ENCODE measurements at places on chromosomes 16 and 17.

DNA sequence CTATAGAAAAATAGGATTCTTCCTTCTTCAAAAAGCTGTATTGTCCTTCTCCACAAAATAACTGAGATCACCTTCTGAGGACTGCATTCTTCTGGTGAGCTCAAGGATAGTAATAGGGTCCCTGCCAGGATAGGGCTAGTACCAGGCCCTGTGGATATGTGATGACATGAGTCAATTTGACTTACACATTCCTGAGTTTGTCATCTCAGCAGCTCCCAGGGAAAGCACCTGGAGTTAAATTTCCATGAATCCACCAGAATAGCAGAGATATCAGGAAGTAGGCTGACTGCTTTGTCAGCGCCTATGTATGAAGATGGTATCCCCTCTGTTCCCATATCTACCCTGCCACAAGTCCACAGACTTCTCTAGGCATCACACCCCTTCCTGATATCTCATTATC is 225.8 kb downstream of the PMP22 start:
- no peak for DNase-seq

- DNase-seq, result no peak
These were observed 24.1 kb downstream of the ALOX15B start for GRCh38 chr17:8062807-8063483.

GRCh38 chr17:18074566-18075272 is 13.0 kb upstream of the DRG2 start:
- no peak for DNase-seq

DNA sequence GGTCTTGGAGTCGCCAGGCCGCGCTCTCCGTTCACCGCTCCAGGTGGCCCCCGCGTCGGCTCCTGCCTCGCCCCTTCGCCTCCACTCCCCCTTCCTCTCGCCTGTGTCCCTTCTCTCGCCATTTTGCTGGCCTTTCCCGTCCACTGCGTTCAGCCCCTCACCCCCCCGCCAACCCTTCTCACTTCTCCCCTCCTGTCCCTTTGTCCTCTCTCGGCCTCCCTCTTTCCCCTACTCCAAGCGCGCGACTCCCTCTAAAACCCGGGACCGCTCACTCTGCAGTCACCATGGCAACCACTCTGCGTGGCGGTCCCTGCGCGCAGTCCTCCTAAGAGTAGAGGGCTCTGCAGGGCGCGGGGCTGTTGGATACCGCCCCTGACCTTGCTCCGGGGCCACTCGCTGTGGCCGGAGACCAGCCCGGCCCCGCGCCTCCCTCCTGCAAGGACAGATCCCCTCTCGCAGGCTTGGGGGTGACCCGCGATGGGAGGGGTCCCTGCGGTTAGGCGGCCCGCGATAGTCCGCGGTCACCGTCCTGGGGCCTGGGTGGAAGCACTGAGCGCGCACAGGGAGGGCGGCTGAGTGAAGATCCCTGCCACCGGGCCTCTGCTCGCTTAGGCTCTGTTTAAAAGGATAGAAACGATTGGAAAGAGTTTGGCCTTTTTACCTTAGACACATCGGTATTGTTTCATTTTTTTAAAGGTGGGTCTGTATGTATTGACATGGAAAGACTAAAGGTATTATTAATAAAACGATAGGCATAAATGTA is 454 bp downstream of the CCDC40 start:
- no peak for DNase-seq

GRCh38 chr16:3474136-3474779 is 21.0 kb downstream of the C16orf90 start:
- DNase-seq, result no peak

- DNase-seq, result no peak
These were observed 310.6 kb downstream of the SEC14L1 start for GRCh38 chr17:77451245-77451893.

GRCh38 chr17:82615084-82616020 is 32.9 kb downstream of the WDR45B start:
- no peak for DNase-seq

DNA sequence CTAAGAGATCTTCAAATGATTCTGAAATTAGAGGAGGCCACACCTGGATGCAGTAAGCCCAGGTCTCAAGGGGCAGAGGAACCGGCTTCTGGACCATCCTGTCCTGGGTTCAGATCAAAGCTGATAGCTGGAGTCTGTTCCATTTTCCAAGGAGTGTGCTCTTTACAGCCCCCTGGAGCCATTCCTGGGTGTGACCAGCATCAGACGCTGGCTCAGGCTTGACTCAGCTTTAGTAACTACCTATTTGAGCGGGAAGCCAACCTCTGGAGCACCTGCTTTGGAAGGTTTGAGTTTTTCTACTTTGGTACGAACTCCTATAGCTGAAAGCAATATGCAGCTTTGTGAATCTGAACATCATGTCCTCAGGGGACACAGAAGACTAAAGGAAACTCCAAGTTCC is 12.9 kb upstream of the BBS2 start:
- no peak for DNase-seq

DNA sequence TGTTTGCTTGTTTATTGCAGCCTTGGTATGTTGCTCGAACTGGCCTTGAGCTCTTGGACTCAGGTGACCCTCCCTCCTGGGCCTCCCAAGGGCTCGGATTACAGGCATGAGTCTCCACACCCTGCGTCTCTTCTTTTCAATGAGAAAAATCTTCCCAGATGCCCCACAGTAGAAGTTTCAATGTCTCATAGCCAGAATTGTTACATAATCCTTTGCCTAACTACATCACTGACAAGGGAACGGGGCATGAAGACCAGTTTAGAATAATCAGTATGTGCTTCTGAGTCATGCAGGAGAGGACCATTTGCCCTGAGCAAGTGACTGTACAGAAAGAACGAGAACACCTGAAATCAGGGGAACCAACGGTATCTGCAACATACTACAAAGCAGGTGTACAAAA is 61.9 kb upstream of the RBBP6 start:
- DNase-seq, result no peak

DNA sequence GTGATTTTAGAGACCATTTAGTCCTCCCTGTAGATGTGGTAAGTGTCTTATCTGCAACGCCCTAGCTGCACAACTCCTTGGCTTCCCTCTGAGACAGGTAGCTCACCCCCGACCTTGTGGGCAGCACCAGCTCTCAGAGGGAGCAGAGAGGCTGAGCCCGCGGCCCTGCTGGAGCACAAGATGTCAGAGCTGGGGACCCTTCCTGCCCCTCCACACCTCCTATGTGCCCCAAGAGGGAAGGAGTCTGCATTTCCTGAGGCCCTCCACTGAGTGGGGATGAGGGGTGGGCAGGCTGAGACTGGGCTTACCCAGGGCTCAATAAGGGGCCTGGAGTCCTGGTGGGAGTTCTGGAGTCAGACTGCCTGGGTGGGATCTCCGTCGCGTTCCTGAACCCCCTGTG is 12.2 kb upstream of the ADGRG1 start:
- DNase-seq, result no peak

GRCh38 chr16:19131825-19132218 is 18.1 kb downstream of the ITPRIPL2 start:
- DNase-seq, result no peak

DNA sequence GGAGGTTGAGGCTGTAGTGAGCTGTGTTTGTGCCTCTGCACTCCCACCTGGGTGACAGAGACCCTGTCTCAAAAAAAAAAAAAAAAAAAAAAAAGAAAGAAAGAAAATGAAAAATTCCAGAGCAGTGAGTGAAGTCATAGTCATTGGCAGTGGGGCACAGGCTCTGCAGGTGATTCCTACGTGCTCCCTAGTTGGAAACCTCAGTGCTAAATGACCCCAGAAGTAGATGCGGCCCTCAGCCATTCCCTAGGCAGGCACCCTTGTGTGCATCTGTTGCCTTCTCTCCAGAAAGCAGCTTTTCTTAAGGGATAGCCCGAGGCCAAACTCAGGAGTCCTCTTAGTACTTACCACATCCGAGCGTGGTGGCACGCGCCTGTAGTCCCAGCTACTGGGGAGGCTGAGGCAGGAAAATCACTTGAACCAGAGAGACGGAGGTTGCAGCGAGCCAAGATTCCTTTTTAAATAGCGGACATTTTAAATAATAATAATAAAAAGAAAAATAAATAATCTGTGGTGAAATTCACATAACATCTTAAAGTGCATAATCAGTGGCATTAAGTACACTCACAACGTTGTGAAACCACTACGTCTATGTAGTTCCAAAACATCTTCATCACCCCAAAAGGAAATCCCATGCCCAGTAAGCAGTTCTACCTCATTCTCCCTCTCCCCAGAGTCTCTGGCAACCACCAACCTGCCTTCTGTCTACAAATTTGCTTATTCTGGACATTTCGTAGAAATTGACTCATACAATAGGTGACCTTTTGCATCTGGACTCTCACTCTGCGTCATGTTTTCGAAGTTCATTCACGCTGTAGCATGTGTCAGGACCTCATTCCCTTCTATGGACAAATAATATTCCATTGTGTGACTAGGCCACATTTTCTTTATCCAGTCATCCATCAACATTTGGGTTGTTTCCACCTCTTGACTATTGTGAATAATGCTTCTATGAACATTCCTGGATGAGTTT is 12.5 kb upstream of the SPHK1 start:
- no peak for DNase-seq

GRCh38 chr17:45149669-45150664 is 1.7 kb downstream of the HEXIM1 start:
- DNase-seq, result peak; percentile 58

GRCh38 chr17:74964988-74965622 is 7.5 kb downstream of the HID1 start:
- no peak for DNase-seq

- DNase-seq, result peak; percentile 80
These were observed at the start of gene CPNE2 for GRCh38 chr16:57091975-57092785. CPNE2 (plus strand) TSS chr16:57092583; CDS start chr16:57110743, 18,160 bp downstream.

DNA sequence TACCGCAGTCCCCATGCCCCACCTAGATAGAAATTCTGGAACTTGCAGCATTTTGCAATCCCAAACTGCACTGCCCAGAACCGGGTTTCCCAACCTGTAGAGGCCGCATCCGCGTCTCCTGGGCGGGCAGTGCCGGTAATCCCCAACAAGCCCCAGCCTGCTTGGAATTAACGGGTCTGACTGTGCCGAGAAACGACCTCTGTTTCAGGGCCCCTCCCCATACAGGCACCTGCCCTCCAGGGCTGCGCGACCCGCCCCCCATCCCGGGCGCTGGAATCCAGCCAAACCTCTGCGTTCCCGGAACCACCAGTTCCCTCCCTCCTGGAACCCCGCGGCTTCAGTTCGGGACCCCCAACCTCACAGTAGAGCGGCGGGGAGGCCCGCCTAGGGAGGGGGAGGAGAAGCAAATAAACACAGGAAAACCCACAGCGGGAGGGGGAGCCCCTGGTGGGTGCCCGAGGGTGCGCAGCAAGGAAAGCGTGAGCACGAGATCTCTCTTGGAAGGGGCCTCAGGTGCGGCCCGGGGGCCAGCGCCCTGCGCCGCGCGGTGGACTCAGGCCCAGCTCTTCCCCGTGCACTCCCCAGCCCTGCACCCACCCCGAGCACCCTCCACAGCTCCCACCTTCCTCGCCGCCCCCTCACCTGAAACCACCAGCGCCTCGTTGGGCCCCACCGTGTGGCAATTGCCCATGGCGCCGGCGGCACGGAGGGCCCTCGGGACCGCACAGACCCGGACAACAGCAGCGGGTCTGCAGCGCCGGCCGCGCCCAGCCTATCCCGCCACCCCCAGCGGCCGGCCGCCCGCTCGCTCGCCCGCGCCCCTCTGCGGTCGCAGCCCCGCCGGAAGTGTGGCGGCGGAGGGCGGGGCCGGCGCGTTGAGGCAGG is at the start of gene FLOT2:
FLOT2 (minus strand) TSS at position 850 of the 885 bp plus-strand sequence; CDS start at position 691, 159 bp downstream.
- DNase-seq, result peak; percentile 67

GRCh38 chr16:20306401-20306800 is 20.9 kb downstream of the GP2 start:
- no peak for DNase-seq

GRCh38 chr17:8051831-8052230 is 13.0 kb downstream of the ALOX15B start:
- no peak for DNase-seq

GRCh38 chr17:71613996-71614395 is 506.8 kb upstream of the SOX9 start:
- DNase-seq, result no peak

DNA sequence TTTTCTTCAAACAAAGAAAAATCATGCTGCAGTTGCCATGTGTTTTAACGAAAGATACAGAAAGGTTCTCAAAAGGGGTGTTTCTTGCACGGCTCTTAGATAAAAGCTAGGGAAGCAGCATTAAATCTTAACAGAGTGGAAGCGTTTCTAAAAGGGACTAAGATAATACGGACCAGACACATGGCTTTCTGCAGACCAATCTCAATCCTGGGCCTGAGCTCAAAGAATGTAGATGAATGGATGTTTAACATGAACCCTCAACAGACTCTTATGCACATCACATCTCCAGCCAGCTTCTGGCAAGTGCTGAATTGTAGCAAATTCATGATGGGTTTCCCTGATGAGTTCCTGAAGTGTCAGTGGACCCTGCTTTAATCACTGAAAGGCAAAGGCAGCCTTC is 80.2 kb upstream of the COX10 start:
- DNase-seq, result no peak

DNA sequence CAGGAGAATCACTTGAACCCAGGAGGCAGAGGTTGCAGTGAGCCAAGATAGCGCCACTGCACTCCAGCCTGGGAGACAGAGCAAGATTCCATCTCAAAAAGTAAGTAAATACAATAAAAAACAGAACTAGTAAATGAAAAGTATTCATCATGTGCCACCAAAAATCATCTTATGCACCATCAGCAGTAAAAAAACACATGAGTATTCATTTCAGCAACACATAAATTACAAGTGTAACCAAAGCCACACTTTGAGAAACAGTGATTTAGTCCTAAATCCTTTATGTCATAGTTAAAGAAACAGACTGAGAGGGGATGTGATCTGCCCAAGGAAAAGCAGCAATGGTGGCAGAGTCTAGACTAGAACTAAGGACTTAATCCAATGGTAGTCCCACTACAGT is 13.0 kb downstream of the DCUN1D3 start:
- DNase-seq, result no peak

DNA sequence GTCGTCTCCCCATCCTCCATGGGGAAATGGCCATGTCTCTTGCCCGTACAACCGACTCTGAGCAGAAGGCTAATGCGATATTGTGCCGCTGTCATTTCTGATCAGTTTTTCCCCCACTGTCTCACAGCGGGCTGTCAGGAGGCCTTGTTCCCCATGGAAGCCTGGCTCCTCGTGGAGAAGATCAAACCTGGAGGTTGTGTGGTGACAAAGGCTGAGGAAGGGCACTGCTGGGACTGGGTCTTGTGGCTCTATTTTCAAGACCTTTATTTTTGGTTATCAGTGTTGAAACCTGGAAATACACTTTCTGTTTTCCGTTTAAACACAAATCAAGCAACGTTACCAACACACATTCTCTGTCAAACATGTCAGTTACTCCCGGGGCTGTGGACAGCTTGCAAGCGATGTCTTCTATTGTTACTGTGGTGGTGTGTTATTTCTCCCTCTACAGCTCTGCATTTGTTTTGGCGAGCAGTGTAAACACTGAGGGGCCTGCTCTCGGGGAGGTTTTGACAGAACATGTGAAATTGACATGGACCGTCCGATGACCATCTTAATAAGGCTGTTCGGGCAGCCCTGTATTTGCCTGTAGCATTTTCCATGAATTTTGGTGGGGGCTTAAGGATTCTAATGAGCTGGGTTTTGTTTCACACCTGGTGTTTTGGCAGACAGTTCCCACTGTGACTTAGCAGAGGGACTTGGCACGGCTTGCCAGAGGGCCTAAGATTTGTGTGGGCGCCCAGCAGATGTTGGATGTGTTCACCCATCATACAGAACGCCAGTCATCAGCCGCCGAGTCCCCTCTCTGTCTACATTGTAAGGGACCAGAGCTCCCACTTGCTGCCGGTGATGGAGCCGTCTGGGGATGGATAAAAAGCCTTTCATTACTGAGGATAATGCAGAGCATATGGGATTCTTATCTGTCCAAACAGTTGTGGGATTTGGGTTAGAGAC is 12.5 kb downstream of the RBFOX1 start:
- DNase-seq, result no peak

Data from amygdala (tissue), 56 donors.